EL (cell line): ENCODE measurements at places on chromosomes 16 and 17.

- DNase-seq: peak; percentile 10
Measured at GRCh38 chr17:309361-309888, 43.2 kb downstream of the RPH3AL start.

DNA sequence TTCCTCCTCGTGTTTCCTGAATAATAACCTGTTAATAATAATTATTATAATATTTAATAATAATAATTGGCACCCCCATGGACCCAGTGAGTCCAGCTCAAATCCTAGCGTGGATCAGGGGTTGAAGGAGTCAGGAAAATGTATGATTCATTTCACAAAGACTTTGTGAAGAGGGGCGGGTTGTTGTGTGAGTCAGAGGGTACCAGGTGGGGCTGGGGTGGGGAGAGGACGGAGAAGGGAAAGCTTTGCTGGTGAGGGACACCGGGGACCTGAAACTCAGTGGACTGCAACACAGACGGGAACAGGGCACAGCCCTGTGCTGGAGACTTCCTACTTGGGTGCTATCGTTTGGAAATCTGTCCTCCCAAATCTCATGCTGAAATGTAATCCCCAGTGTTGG, 3.1 kb upstream of the ADORA2B start:
- peak; percentile 49 for DNase-seq

DNA sequence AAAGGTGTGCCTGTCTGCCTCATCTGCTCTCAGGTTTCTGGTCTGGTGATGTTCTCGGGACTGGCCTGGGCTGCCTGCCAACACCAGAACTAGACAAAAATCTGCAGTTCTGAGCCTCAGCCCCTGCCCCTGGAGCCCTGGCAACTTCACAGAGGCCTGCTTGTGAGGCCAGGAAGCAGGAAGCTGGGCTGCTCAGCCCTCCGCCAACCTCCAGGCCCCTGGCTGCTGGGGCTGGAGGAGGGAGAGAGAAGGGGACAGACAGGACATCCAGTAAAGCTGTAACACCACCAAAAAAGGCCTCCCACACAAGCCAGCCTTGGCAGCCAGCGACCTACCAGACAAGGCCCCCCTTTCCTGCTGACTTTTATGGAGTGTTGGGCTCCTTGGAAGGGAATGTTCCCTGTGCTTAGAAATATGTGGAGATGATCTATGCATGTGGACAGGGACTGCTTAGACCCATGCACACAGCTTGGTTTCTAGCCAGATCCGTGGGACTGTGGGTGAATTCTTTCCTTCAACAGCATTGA, 157.6 kb downstream of the XYLT1 start:
- DNase-seq: no peak

DNA sequence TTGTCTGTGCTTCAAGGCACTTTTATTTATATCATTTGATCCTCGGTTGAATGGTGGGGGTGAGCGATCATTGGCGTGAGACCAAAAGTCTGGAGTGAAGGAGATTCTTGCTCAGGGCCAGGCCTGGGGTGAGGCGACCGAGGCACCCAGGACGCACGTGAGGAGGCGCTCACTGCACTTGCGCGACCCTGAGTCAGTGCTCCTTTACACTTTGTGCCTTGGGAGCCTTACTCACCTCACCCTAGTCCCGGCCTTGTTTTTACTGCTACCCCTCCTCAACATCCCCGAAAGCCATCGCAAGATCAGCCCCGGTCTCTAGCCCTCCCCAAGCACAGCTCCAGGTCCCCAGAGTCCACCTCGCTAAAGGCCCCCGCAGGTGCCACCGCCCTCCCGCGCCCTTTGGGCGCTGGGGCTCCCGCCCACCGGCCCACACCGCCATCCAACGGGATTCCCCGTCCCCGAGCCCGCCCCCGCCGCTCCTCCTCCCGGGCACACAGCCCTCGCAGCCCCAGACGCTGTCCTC, 496 bp downstream of the EZH1 start:
- peak; percentile 70 for DNase-seq

GRCh38 chr17:66900126-66901010, 64.1 kb upstream of the CACNG4 start:
- DNase-seq: peak; percentile 28
